ENCODE measurements at places on chromosomes 5 and 9.
A peak's percentile ranks its signal among the peaks of the same experiment; 100 is the strongest.

DNA sequence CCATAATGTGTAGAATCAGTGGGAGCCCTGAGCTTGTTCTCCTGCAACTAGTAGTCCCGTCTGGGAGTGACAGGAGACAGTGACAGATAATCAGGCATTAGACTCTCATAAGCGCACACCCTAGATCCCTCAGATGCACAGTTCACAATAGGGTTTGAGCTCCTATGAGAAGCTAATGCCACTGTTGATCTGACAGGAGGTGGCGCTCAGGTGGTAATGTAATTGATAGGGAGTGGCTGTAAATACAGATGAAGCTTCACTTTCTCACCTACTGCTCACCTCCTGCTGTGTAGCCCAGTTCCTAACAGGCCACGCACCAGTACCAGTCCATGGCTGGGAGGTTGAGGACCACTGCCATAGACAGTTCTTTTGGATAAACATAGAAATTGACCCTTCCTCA lies 188.7 kb downstream of the ROR2 start:
- DNase-seq, result no peak

GRCh38 chr9:133163504-133164172 lies at the start of gene GBGT1:
TSS of gene GBGT1 (minus strand) at chr9:133163914. CDS start at chr9:133162412, 1,502 bp downstream.
- DNase-seq, result peak; percentile 40

- no peak for DNase-seq
These were observed 326.8 kb upstream of the SGCD start for GRCh38 chr5:156000115-156000514.

DNA sequence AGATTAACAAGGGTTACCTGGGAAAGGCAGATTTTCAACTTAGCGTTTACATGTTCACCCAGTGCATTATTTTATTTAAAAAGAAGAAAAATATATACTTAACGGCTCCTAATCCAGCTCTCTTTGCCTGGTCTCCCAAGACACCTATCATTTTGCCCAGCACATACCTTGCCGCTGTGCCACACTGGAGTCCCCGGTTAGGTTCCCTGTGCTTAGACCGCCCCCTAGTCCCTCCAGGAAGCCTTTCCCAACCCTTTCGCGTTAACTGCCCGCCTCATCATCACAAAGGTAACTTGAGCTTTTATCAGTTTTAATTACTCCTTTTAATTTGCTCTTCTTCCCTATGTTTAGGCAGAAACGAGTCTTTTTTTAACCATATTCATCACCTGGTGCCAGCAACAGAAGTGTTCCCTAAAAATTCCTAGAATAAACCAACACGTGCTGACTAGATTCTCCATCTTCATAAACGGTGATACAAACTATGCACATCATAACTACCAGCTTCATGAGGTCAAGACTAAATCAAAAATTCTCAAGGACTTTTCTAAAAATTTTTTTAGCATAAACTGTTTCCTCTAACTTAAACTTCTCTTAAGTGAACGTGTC lies 19.7 kb downstream of the DNAJA1 start:
- no peak for DNase-seq

GRCh38 chr5:96926276-96926675 lies 9.6 kb upstream of the LNPEP start:
- no peak for DNase-seq

Measured in CD4-positive, alpha-beta T cell treated with Interleukin-12 subunit alpha and Interleukin-12 subunit beta, for 1 hour (primary cell).